ENCODE measurements at places on chromosomes 1 and 21.

DNA sequence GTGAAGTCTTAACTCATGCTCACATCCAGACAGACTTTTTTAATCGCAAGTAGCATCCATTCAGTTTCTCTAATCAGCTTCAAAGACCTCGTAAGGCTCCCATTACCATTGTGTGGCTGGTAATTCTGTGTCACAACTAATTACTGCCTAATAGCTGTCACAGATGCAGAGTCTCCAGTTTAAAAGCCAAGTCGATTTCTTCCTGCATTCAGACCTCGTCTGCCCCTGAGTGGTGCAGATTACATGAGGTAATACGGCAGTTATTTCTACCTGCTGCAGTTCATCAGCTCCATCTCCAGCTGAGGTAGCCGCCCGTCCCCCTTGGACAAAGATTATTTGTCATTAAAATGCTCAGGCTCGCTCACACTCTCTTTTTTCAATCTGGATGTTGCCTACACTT, 34.4 kb upstream of the OLIG2 start:
- DNase-seq, result no peak

GRCh38 chr1:94068096-94068998, 52.6 kb downstream of the ABCA4 start:
- DNase-seq, result no peak

DNA sequence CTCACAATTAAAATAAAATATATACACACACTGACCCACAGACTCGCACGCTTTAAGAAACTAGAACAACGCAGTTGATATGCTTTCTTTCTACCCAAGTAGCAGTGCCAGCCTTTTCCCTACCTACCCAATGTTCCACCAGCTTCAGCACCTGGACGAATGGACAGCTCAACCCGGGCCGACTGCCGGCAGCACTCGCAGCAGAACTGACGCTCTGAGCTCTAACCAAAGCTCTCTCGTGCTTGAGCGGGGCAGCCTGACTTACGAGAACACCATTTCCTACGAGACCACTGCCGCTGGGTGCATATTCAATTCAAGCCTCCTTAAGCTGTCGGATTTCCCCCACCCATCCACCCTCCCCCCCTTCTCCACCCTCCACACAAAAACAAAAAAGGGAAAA, 127.4 kb upstream of the DPYD start:
- peak; percentile 81 for DNase-seq

- DNase-seq, result no peak
These were observed 74.9 kb upstream of the ANGPTL1 start for GRCh38 chr1:178945763-178946266.

DNA sequence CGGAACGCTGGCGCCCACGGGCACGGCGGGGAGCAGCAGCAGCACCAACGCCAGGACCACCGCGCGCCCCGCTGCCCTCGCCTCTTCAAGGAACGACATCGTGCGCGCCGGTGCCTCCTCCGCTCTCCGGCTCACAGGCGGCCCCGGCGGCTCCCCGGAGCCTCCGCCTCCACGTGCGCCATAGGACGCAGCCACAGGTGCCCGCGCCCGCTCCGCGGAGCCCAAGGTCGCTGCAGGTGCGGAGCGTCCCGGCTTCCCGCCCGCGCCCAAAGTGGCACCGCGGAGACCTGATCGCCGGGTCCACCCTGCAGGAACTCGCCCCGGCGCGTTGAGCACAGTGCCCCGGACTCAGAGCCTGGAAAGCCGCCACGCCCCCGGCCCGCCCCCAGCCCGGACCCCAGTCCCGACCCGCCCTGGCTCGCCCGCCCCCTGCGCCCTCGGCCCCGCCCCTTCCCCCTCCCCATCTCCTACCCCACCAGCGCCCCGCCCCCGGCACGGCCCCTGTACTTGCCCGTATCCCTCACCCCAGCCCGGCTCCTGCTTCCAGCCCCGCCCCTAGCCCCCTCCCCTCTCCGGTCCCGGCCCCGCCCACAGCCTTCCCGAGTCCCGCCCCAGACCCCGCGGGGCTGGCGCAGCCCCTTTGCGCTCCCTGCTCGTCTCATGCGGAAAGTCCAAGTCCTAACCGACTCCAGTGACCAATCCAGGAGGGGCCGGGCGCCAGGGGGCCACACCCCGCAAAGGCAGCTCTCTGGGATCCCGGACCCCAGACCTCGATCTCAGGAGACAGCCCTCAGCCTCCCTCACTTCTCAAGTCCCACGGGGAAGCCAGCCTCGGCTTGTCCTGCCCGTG, at the start of gene MEGF6:
Gene MEGF6 (minus strand): TSS at position 339 of the 850 bp plus-strand sequence. CDS start 240 bp downstream, at position 99.
- DNase-seq, result peak; percentile 87

DNA sequence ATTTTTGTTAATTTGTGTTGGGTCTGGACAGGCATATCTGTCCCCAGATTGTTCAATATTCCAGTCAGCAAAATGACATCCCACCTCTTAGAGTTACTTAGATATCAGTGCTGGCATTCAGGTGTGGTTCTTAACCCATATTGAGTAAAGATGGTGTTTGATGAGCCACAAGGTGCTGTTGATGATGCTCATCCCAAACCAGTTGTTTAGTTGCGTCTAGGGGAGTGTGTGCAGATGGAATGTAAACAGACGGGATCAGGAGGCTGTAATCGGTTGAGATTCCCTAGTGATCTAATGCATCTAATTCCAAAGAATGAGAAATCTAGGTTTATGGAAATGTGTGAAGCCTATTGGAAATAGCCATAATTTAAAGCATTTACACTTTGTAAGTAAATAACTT, 1.1 kb downstream of the HOOK1 start:
- no peak for DNase-seq

- peak; percentile 68 for DNase-seq
These were observed 6.5 kb upstream of the GLRX2 start for GRCh38 chr1:193111641-193112090.

GRCh38 chr1:145689922-145690321, 17.2 kb downstream of the PDZK1 start:
- no peak for DNase-seq

GRCh38 chr1:243253926-243254232, 1.2 kb downstream of the CEP170 start:
- no peak for DNase-seq

- no peak for DNase-seq
These were observed 262.3 kb downstream of the FAF1 start for GRCh38 chr1:50697440-50698421.

DNA sequence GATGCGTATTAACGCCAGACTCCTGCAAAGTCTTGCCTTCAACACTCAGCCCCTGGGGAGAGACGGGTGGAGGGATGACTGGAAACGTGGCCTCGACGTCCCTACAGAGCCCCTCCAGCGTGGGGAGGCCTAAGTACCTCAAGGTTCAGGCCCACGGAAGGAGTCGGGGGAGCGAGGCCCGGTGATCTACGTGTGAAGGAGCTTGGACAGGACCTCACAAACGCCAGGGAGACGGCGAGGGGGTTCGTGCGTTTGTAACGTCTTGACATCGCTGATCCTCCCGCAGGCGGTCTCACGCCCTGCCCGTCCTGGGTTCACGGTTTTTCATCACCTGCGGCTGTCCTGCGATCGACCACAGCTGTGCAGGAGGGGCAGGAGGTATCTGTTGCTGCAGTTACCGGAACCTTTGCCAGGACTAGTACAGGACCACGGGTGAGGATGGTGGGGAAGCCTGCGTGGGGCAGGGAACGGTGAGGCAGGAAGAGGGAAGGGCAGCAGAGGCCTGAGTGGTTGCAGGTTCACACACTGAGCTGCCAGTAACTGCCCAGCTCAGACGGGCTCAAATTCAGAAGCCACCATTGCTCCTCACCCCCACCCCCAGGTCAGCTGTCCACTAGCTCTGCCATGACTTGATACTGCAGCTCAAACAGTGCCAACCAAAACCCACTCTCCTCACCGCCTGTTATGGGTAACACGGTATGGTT, 889 bp upstream of the CCNL2 start:
- DNase-seq, result no peak

DNA sequence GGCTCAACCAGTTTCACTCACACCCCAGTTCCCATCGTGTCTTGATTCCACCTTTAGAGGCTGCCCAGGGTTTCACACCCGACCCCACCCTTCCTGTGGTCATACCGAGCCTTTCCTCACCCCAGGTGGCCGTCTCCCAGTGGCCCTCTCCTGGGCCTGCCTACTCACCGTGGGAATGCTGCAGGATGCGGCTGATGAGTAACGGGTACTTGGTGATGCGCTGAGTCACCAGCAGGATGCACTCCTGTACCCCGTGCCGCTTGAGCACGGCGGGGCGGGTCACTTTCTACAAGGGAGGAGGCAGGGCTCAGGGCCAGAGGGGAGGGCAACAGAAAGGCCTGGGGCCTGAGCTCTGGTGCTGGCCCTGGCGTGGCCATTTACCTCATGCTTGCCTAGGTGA, 16.4 kb downstream of the ARHGEF2 start:
- peak; percentile 86 for DNase-seq

DNA sequence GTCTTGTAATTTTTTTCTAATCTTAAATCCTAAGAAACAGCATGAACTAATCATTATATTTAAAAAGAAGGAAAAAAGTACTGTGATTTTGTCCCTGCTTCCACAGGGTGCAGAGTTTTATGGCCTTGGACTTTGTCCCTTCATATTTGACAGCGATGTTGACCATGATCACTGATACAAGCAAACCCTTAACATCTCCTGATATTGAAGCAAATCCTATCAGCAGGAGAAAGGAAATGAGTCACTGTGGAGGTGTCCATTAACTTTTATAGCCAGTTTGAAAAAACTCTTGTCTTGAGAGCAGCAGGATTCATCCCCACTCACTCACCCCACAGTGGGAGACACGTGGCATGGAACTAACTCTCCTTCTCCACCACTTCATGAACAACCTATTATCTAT, 5.1 kb upstream of the REG4 start:
- no peak for DNase-seq

DNA sequence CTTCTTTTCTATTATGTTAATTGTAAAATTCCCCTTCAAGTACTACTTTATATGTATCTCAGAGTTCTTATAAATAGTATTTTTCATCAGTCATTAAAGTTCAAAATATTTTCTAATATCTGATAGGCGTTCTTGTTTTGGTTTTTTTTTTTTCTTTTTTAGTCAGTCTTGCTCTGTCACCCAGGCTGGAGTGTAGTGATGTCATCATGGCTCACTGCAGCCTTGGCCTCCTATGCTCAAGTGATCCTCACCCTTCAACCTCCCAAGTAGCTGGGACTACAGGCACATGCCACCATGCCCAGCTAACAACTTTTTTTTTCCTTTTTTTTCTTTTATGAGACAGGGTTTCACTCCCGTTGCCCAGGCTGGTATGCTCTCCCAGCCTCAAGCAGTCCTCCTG, 27.3 kb downstream of the AGMAT start:
- DNase-seq, result no peak

GRCh38 chr1:60571811-60572210, 498.2 kb upstream of the C1orf87 start:
- DNase-seq, result no peak

DNA sequence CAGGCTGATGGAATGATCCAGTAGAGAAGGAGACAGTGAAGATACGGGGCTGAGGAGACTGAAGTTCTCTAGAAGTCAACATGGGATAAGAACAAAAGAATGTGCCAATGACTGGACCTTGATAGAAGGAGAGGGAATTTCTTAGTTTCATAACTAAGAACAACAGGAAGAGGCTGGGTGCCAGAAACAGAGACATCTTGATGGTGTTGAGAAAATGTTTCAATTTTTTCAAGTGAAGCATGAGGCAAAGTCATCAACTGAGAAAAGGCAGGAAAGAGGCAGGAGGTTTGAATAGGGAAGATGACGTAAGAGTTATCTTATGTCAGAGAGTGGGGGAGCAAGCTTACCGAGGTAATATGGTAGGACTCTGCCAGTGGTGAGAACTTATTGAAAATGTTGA, 80.1 kb downstream of the SPAG17 start:
- no peak for DNase-seq

All from left cardiac atrium (tissue), 4 donors.